ENCODE measurements at places on chromosomes 1 and 21.

DNA sequence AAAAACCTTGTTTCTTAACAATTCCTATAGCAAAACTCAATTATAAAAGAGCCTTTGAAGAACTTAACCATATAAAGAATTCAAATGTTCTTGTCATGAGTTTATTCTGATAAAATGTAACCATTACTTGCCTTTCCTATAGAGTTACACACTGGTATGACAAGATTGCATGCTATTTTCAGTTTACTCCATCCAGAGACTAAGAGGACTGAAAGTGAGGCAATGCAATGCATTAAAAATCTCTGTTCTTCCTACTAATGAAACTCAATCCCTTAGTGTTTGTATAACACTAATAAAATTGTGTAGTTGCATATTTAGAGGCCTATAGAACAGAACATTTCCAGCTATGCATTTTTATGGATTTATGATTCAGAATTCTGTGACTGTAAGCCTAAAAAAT is 88.1 kb downstream of the COP1 start:
- no peak for DNase-seq

- no peak for DNase-seq
Observed at GRCh38 chr21:36999131-36999898, 7.2 kb upstream of the RIPPLY3 start.

GRCh38 chr1:228259951-228260350 is 52.1 kb downstream of the OBSCN start:
- DNase-seq, result no peak

- DNase-seq, result no peak
Observed at GRCh38 chr1:156624814-156625435, 5.7 kb downstream of the HAPLN2 start.

- no peak for DNase-seq
Observed at GRCh38 chr1:236129306-236129705, 13.0 kb upstream of the GPR137B start.

DNA sequence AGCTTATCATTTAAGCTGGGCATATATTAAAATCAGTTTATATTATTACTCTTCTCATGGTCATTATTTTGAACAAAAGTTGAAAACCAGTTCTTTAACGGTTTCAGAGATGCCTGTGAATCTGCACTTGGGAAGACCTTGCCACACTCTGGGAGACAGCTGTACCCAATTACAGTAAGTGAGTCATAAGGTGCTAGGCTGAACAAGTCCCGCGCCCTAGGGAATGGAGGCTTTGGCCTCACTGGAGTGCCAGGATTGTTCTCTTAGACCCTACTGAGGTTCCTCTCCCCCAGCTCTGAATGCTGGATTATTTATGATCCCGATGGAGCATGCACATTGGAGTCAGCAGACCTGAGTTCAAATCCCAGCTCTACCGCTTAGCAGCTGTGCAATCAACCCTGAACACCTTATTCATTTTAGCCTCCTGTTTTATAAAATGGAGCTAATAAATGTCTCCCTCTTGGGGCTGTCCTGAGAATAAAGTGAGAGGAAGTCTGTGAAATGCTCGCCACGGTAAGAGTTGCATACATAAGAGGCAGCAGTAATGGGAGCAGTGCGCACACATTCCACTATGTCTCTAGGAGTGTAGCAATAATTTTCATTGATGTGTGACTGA is 266.2 kb downstream of the FOXD2 start:
- no peak for DNase-seq

DNA sequence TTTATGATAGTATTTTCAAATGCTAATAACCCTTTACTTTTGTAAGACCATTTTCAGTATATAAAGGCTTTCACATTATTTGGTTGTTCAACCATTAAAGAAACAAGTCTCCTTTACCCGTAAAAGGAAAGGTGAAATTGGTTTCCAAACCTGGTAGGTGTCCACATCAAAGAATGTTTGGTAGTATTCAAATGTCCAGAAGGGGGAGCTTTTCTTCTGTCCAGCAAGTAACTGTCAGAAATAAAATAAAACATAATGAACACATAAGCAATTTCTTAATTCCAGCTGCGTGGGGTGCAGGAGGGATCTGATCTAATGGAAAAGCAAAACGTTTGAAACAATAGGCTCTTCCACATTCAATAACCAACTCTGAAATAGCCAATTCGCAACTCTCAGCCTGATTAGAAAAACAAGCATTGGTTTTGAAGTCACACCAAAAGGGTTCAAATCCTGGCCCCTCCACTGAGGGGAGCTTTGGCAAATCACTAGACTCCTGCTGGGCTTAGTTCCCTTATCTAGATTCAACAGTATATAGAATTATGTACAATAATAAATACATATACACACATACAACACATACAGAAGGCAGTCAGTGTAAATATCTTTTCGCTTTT is 11.0 kb downstream of the YIPF1 start:
- DNase-seq, result no peak

GRCh38 chr21:14572204-14572780 is 26.2 kb upstream of the SAMSN1 start:
- DNase-seq, result no peak

DNA sequence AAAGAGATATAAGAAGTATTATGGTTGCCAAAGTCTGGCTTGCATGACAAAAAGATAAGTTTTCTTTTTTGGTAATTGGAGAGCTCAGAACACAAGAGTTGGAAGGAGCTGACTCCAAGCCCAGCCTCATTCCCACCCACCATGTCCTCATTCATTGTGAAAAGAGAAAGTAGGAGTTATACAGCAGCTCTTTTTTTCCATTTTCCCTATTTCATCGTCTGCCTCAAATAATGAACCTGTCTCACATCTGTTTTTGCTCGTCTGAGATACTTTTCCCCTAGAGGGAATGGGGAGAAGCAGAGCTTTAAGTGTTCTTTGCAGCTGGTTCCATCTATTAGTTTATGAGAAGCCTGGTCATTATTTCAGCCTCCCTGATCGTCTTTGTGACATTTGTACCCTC is 34.7 kb downstream of the AGT start:
- DNase-seq, result no peak

Data from activated CD8-positive, alpha-beta T cell treated with anti-CD3 and anti-CD28 coated beads, Interleukin-2, amount 10 ng/mL, durations not matched to agents 7 days and 5 days (primary cell).